ENCODE measurements at places on chromosomes 3 and 15. TPM values are rescaled to one million over a fixed set of nuclear protein-coding genes. Genes with fewer than 3 reads are reported as not detected.

Gene SI
- not detected for total RNA-seq

Gene CEP70
- total RNA-seq: 113 TPM

Gene ZCWPW2
- 0.75 TPM for total RNA-seq

Gene ZNF385D
- total RNA-seq: 1.1 TPM

GRCh38 chr3:59313365-59313764 lies 263.5 kb upstream of the CFAP20DC start:
- peak; percentile 90 for DNase-seq

DNA sequence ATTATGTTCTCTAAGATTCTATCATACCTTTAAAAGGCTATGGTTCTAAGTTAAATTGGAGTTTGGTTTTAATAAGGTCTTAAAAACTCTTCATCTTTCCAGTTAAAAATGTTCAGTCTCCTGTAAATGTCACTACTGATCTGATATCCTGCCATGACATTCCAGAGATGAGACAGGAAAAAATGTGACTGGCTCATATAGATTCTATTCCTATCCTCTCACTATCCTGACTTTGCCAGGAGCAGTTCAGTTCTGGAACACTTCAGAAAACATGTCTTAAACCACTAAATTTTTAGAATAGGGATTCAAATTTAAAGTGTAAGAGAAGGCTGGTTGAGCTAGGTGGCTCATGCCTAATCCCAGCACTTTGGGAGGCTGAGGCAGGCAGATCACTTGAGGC lies 170.9 kb downstream of the TNIK start:
- DNase-seq: no peak

- no peak for DNase-seq
Observed at GRCh38 chr15:52673312-52673711, 5.9 kb downstream of the ATOSA start.

DNA sequence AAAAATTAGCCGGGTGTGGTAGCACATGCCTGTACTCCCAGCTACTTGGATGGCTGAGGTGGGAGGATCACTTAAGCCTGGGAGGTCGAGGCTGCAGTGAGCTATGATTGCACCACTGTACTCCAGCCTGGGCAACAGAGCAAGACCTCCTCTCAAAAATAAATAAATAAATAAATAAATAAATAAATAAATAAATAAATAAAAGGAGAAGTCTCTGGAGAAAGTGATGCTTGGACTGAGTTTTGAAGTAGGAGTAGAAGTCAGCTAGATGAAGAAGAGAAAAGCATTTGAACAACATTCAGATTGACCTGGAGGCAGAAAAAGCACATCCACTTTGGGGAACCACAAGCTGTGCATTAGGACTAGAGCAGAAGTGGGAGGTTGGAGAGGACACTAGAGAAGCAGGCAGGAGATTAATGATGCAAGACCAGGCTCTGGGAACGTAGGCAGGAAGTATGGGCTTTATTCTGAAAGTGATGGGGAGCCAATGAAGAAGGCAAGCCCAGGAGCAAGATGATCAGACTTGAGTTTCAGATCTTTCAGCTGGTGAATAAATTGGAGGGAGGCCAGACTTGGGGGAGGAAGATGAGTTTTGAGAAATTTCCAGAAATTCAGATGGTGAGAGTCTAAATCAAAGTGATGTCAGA lies 48.7 kb downstream of the KLHL6 start:
- no peak for DNase-seq
